ENCODE measurements at places on chromosomes 5 and 9. TPM values are rescaled to one million over a fixed set of nuclear protein-coding genes. Genes with fewer than 3 reads are reported as not detected.

The NEUROG1 gene
- total RNA-seq = not detected

The PPP2R2B gene
- 4.4 TPM for total RNA-seq

GRCh38 chr5:52856564-52856963, 68.8 kb downstream of the ITGA1 start:
- no peak for DNase-seq

The PRRX2 gene
- total RNA-seq = 9.7 TPM

The TSLP gene
- total RNA-seq = 0.07 TPM

DNA sequence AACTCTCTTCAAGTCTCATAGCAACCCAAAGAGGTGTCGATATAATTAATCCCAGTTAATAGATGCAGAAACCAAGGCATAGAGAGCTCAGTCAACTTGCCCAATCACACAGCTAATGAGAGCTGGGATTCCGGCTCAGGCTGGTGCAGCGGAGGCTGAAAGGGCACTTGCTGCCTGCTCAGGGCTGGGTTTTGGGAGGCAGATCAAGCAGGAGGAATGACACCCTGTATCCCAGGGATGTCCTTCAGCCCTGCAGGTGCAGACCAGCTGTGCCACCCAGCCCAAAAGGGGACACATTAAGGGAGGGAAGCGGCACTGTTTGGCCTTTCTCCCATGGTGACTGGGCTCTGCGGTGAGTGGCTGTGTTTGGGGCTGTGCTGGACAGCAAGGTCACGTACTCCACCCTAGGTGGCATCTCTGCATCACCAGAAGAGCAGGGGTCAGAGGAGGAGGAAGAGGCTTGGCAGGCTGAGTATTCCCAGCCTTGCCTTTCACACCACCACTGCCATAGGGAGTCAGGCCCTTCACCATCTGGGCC, 124.1 kb downstream of the MVB12B start:
- no peak for DNase-seq

DNA sequence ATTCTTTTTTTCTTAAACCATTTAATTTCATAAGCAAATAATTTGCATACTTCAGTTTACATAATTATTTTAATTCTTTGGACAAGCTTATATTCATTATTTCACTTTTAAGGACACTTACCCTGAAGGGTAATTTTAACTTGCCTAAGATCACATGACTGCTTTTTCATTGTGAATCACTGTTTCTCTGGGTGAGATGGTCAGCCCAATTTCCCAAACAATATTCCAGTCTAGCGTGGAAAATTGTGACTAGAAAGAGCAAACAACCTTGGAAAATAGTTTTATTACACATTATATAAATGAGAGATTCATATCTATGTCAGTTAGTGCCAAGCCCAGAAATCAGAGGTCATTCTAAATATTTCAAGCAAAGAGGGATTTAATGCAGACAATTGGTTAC, 21.4 kb upstream of the JAKMIP2 start:
- DNase-seq = no peak

DNA sequence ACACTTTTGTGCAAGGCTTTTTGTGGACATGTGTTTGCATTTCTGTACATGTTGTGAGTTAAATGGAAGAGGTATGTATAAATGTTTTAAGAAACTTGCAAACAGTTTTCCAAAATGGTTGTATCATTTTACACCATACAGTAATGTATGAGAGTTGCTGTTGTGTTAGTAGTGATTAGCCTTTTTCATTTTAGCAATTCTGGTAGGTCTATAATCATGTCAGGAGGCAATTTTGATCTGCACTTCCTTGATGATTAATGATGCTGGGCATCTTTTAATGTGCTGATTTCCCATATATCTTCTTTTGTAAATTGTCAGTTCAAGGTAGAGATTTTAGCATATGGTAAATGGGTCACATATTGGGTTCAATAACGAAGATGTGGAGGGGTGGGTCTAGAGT, 87.3 kb downstream of the ANKRD18B start:
- no peak for DNase-seq

The GARIN3 gene
- not detected for total RNA-seq

The ZSWIM6 gene
- 12.7 TPM for total RNA-seq

DNA sequence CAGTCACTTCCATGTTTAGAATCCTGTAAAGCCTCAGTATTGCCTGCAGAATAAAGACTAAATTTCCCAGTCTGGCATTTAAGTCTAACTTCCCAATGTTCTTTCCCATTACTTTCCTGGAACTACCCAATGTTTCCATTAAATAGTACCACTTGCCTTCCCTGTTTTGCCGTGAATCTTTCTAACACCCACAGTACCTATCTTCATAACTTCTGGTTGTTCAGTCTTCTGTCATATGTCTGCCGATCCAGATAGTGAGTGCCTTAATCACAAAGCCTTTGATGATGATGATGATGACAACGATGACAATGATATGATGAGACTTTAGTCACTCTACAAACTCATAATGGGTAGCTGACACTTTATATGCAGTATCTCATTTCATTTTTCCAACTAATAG, 6.6 kb upstream of the HEMGN start:
- DNase-seq = no peak

The SNAPC4 gene
- 10.5 TPM for total RNA-seq

DNA sequence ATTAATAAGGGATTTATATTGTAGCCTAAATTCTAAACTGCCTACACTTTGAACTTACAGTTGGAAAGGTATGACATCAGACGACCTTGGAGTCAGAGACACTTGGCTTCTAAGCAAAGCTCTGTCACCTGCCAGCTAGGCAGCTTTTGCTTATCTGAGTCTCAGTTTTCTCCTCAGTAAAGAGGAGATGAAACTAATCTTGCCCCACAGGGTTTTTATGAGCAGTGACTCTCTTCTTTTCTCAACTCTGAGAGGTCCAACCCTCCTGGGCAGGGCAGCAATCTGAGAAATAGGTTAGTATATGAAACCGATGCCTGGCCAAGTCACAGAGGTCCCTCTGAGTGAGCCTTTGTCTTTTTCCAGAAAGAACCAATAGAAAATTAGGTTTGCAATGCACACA, 53.9 kb downstream of the WDR36 start:
- DNase-seq = no peak

- DNase-seq = no peak
Measured at GRCh38 chr5:114434396-114435219, 72.7 kb downstream of the KCNN2 start.

DNA sequence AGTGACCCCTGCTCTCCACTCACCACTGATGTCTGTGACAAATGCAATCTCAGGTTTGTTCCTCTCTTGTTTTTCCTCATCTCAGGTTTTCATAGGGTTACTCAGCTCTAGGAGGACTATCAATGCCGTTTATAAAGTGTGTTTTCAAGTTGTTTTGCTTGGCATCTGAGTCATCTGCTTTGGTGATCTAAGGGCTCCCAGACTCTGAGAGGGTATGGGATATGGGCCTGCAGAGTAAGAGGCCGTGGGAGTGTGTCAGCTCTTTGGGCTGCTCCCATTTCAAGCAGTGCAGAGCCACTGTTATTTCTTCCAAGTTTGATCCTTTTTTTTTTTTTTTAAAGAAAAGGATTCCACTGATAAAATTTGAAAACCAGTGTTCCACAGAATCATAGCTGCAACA, 46.3 kb downstream of the NNT start:
- no peak for DNase-seq

DNA sequence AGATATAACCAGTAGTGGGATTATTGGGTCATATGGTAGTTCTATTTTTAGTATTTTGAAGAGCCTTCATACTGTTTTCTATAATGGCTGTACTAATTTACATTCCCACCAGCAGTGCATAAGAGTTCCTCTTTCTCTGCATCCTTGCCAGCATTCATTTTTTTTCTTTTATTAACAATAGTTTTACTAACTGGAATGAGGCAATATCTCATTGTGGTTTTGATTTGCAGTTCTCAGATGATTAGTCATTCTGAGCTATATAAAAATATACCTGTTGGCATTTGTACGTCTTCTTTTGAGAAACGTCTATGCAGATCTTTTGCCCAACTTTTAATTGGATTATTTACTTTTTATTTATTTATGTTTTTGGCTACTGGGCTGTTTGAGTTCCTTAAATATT, 1579.3 kb upstream of the CDH6 start:
- no peak for DNase-seq

DNA sequence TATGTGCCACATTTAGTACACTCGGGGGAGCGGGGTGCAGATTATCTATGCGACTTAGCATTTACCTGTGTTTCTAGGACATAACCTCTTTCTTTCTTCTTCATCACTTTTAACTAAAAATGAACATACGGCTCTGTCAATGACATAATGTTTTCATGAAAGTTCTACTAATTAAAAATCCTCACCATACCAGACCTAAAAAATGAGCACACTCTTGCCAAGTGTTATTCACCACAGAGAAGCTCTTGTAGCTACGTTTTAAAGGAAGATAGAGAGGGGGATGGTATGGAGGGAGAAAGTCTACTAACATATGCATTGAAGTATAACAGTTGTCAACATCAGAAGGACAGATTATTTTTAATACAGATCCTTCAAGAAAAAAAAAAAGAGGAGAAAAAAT, 1.6 kb downstream of the CDH10 start:
- DNase-seq = no peak

GRCh38 chr5:163505049-163505367, 411 bp upstream of the MAT2B start:
- no peak for DNase-seq

DNA sequence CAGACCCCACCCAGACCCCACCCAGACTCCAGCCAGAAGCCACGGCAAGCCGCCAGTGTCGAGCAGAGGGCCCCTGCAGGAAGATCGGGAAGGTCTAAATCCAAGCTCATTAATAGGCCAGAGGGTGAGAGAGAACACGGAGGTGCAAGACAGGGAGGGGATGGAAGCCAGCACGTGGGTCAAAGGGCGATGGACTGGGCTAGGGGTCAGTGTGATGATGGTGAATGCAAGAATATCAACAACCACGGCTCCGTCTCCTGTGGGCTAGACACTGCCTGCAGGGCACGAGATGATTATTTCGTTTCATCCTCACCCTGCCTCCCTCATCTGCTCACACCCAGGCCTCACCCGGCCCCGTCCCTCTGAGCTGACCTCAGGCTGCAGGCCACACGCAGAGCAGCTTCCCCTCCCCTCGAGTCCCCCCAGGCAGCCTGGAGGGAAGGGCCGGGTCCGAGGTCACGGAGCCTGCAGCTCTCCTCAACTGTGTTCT, 122.0 kb downstream of the COL23A1 start:
- no peak for DNase-seq
